ENCODE measurements at places on chromosomes 5 and 9.

GRCh38 chr9:101639311-101639710 lies 44.5 kb upstream of the PPP3R2 start:
- no peak for DNase-seq

GRCh38 chr9:90929626-90930025 lies 128.0 kb downstream of the SYK start:
- DNase-seq = no peak

- DNase-seq = no peak
These were observed 253.4 kb downstream of the ARHGAP26 start for GRCh38 chr5:143023411-143024096.

- DNase-seq = no peak
These were observed 87.2 kb downstream of the ARHGAP26 start for GRCh38 chr5:142857405-142857804.

DNA sequence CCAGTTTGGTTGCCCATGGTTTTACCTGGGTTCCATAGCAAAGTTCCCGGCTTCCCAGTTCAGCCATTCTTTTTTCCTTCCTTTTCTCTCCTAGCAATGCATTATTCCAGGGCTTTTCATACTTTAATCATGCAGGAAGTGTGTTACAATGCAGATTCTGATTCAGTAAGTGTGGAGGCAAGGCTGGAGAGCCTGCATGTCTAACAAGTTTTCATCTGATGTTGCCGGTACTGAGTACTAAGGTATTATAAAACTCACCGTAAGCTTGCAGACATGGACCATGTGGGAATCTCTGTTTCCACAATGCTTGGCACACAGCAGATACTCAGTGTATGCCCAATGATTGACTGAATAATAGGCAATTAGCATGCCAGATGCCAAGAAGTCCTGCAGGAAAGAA lies 102.9 kb upstream of the SHB start:
- DNase-seq = no peak

Data from skin of body (tissue), 3 donors.